HEK293T (cell line): ENCODE measurements at places on chromosomes 2 and 18.

GRCh38 chr18:35324926-35325655, 19.1 kb downstream of the ZNF24 start:
- no peak for DNase-seq

DNA sequence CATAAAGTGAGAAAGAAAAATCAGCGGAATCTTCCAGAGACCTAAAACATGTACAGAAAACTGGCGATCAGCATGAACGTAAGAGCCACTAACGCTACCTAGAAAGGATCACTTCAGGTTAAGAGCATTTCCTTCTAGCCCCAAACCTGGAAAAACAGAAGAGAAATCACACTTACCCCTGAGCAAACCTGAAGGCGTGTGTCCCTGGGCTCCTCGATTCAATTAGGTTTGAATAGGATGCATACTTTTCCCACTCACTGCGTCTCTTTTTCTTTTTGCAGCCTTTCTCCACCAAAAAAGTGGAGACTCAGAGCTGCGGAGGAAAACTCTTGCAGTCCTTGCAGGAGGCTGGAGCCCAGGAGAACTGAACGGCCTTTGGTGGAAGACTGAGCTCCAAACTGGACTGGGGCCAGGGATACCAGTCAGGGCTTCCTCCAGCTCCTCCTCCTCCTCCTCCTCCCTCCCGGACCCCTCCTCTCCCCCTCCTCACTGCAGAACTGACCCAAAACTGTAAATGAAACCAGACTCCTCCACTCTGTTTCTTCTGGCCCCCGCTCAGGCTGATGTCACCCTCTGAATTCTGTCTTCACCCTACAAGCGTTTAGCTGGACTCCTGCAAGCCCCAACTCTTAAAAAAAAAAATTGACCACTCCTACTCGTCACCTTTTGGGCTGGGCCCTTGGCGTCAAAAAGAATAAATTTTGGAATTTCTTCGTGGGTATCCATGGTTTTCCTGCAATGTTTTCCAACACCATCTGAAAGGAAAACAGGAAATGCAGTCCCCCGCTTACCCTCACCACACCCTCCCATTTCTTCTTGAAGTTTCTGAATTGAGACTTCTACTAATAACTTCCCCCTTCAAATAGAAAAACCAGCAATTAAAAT, at the start of gene COL6A3:
Gene COL6A3 (minus strand): TSS at position 388 of the 885 bp plus-strand sequence. CDS start 17,347 bp downstream, outside the sequence.
- DNase-seq: no peak

DNA sequence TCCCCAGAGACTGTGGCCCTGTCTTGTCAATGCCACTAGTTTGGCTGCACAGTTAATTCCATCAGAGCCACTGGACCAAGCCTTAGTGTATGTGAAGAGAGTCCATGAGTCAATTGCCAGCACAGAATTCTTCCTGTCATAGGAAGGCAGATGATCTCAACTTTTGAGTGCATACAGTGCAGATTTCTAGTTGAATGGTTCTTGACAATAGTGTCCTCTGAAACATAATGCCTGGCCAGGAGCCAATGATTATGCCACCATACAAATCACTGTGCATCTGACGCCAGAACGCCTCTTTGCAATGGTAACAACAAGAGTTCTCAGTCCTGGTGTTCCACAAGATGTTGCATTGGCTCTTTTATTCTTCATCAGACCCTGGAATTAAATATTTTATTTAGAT, 7.1 kb downstream of the NEUROD1 start:
- DNase-seq: no peak

DNA sequence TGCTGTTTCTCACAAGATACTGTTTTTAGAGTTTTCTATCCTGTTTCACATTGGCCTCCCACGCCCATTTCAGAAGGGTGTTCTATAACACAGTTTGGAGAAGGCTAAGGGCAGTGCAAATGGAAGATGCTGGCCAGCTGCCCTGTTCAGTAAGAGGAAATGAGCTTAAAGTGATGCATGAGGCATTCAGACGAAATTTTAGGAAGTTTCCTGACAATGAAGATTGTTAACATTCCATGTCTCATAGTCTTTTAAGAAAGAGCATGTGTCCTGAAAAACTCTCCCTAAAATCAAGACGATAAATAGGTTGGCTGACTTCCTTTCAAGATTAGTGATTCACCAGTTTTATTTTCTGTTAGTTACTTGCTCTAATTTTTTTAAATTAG, 484.2 kb upstream of the NRP2 start:
- no peak for DNase-seq

DNA sequence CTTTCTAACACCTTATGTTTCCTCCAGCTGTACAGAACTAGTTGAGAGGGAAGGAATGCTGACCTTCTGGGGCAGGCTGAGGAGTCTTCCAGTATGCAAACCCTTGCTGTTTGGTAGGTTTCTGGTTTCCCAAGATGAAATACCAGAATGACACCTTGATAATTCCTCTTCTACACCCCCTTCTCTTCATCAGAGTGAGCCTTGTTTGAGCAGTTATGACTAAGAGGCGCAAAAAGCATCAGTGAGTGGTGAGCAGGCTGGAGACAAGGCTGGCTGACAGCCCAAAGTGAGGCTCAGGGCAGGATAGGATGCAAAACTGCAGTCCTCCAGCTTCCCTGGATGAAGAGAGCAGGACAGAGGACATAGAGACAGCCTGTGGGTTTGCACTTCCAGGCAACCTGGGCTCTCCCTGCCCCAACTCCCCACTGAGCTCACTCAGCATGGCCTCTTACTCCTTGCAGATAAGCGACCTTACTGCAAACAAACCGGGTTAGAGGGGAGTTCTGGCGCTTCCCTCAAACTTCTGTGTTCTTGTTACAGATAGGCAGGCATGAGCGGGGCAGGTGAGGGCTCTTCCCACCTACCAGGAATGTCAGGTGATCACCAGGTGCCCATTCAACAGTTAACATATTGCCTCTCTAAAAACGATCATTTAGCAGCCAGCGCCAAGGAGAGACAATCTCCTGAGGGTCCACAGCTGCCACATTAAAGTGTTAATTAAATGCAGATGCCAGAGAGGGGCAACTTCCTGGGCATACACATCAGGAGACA, 5.4 kb downstream of the MPPE1 start:
- no peak for DNase-seq

DNA sequence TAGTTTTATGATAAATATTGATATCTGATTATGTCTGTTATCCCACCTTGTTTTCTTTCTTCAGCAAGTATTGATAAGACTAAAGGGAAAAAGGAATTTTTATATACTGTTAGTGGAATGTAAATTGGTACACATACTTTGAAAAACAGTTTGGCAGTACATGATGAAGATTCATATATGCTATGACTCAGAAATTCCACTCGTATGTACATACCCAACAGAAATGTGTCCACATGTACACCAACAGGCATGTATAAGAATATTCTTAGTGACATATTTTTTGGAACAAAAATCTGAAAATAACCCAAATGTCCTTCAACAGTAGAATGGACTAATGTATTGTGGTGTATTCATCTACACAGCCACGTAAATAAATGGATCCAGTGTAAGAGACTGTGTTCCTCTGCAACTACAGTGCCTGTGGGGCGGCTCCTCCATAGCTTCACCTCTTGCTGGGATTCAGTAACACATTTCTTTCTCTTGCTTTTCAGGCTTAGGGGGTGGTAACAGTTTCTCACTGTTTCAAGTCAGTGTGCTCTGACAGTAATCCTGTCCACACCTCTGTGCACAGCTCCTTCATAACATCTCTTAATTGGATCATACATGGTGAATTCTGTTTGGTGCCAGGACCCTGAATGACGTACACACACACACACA, 35.5 kb upstream of the ALMS1 start:
- no peak for DNase-seq

GRCh38 chr18:5370332-5370731, 74.8 kb upstream of the ZBTB14 start:
- DNase-seq: no peak

DNA sequence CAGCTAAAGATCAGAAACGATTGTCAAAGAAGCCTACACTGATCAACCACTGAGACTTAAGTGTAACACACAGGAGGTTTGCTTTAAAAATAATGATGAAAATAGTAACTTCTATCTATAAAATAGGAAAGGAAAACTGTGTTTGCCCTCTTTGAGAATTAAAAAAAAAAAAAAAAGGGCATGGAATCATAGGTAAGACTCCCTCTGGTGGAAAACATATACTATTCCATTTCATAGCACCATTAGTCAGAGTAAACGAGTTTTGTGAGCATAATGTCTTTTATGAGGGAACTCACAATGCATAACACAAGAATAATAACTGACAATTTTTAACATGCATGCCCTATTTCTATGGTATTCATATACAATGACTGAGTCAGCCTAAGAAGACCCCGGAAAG, 36.3 kb downstream of the SLC35F5 start:
- DNase-seq: peak; percentile 21

DNA sequence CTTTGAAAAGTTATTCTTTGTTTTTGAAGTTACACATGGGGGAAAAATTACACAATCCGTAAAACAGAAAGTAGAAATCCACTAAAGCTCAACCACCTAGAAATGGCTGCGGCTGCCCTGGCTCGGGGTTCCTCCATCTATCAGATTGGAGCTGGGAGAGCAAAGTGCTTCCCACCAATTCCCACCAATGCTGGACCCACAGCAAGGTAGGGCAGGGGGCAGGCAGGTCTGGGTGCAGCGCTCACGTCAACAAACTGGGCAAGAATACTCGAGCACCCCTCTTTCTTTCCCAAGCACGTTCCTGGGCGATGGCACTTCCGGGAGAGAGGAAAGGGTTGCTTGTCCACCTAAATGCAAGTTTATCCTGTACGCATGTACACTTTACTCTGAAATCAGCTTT, 217.6 kb downstream of the NDUFA10 start:
- no peak for DNase-seq

DNA sequence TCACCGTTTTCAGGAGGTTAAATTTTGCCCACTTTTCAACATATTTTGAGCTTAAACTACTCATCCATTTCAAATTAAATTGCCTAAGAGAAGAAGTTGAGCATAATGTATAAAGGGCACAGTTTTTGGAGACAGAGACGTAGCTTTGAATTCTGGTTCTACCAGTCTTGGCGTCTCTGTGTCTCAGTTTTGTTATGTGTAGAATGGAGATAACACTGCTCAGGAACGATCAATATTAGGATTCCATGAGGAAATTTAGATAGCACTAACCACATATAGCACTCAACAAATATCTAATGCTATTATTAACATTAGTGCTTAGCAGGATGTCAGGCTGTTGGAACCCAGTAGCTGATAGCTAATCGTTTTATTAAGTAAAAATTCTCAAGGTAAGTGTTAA, 40.4 kb upstream of the GATA6 start:
- DNase-seq: no peak

GRCh38 chr2:235723371-235723770, 229.5 kb downstream of the AGAP1 start:
- DNase-seq: no peak

GRCh38 chr18:31658670-31659575, 25.5 kb downstream of the B4GALT6 start:
- peak; percentile 60 for DNase-seq

GRCh38 chr2:174444761-174445160, 42.1 kb downstream of the GPR155 start:
- no peak for DNase-seq

- no peak for DNase-seq
These were observed 3.0 kb downstream of the PREB start for GRCh38 chr2:27131429-27131828.

DNA sequence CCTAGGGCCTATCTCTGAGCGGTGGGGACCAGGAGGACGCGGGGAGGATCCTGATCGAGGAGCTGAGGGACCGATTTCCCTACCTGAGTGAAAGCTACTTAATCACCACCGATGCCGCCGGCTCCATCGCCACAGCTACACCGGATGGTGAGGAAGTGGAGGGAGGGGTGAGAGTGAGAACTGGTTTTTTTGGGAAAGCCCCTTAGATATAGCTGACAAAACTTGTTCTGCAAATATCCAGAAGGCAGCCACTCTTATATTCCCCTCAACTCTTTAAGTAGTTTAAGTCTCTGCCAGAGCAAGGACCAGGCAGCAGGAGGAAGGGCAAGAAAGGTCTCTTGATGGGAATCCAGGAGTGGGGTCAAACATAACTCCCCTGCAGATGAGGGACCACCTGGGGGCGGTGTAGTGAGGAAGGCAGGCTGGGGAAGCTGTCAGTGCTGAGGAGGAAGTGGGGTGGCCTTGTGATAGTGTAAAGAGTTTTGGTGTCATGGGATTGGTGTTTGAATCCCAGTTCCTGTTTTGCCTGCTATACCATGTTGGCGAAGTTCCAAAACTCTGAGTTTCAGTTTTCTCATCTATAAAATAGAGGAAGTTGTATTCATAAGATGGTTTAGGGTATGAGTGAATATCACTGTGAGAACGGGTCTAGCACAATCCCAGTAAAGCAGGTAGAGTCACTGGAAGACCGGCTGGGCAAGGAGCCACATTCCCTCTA, 3.4 kb downstream of the NAGK start:
- DNase-seq: no peak

DNA sequence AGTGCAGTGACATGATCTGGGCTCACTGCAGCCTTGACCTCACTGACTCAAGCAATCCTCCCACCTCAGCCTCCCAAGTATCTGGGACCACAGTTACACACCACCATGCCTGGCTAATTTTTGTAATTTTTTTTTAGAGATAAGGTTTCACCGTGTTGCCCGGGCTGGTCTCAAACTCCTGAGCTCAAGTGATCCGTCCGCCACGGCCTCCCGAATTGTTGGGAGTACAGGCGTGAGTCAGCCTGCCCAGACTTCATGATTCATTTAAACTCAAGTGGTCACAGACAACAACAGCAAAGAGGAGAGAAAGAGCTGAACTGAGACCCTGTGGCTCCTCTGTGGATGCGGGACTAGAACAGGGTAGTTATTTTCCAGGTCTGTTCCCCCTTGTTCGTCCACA, 83.0 kb downstream of the TSHZ1 start:
- DNase-seq: no peak

GRCh38 chr2:157246765-157247407, 10.6 kb upstream of the GALNT5 start:
- DNase-seq: no peak

GRCh38 chr2:73418343-73418742, 32.7 kb downstream of the ALMS1 start:
- no peak for DNase-seq

GRCh38 chr2:201798252-201798913, 8.0 kb upstream of the CDK15 start:
- no peak for DNase-seq

- DNase-seq: no peak
These were observed 44.0 kb downstream of the PTRHD1 start for GRCh38 chr2:24749069-24749691.

DNA sequence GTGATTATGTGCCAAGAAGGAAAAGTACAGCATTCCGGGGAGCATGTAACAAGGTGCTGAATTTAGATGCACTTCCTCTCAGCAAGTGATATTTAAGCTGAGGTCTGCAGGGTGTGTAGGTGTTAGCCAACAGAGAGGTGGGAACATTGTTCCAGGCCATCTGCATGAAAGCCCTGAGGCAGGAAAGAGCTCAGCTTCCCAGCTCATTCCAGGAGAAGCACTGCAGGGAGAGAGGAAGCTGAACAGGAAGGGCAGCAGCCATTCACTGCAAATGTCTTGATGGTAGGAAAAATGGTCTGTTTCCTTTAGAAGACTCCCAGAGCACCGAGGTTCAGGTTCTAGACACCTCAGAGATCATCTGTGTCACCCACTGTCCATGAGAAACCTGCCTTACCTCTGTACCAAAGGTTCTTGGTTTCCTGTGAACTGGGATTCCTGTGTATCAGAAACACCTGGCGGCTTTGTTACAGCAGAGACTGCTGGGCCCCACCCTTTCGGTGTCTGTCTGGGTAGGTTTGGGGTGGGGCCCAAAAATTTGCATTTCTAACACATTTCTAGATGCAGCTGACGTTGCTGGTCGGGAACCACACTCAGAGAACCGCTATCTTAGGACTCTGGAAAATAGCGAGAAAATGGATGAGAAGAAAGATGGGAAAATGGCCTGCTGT, 84.0 kb downstream of the RTN4 start:
- DNase-seq: no peak

GRCh38 chr2:130190237-130190636, 8.0 kb downstream of the TUBA3E start:
- DNase-seq: no peak
